T1000 (cell line): ENCODE measurements at places on chromosomes 2 and 18.

- DNase-seq: no peak
Observed at GRCh38 chr2:62662554-62662953, 43.0 kb upstream of the EHBP1 start.

DNA sequence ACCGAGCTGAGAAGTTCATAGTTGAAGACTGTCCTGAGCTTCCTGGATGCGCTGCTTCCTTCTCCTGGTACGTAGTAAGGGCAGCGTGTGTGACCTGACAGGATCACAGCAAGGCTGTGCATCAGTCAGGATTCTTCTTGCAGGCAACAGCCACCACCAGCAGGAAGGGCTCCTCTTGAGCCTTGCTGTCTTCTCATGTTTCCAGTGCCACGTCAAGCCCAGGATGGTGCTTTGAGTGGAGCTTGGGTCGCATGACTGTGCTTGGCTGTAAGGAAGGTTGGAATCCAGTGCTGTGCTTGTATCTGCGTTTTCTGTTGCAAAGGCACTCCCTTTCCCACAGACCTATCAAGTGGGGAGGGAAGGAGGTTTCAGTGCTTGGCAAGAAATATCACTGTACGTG lies 194.3 kb downstream of the LDLRAD4 start:
- no peak for DNase-seq

GRCh38 chr2:167875529-167875928 lies 371.9 kb downstream of the STK39 start:
- no peak for DNase-seq

- DNase-seq: no peak
Observed at GRCh38 chr2:108640731-108641130, 78.6 kb upstream of the RANBP2 start.

DNA sequence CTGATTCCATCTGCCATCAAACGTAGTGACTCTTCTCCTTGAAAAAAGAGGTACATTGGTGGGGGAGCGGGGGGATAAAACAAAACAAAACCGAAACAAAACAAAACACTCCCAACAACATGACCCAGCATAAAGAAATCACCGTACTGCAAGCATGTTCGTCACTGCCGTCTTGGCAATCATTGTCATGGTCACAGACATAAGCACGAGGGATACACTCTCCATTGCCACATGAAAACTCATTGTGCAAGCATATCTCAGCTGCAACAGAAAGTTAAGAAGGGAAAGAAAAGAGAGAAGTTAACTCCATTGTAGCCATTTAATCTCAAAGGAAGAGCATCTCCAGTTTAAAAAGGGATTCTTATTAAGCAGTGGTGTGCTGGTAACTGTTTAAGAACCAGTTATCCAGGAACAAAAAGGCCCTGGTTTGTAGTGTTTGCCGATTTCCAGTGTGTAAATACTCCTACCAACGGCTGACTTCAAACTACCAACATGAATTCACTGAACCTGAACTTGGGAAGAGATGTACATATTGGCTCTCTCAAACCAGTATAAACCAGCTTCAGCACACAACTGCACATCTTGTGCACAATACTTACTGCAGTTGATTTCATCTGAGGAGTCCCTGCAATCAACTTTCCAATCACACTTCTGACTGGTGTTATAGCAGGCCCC lies 68.2 kb downstream of the LRP2 start:
- no peak for DNase-seq

DNA sequence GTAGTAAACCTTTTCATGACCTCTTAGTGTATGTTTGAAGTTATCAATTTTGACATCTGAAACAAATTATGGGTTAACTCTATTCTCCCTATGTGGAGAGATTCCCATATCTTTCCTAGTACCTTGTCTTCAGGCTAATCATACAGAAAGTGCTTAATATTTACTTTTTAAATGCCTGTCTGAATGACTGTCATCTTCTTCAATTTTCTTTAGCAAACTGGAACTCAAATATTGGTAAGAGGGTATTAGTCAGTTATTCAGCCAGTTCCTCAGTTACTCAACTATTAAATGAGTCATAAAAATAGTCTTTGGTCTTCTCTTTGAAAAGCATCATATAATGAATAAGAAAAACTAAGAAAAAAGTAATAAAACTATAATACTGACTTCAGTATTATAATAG lies 1038.0 kb upstream of the PIK3C3 start:
- DNase-seq: no peak

DNA sequence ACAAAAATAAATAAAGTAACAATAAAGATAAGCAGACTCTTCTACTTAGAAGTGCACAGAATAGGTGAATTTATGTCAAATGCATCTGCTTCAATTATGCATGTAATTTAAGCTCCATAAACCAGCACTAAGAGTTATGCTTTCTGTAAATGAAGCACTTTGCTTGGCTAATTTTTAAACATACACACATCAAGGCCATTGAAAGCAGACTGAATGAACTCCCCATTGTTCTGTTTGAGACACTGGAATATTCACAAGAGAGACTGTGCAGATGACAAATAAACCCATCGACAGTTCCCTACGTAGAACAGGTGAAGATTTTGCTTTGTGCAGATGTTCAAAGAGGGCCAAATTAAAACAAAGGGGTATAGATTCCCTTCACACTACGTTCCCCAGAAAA lies 133.4 kb downstream of the PID1 start:
- no peak for DNase-seq

- DNase-seq: no peak
Observed at GRCh38 chr2:9508931-9509330, 34.6 kb downstream of the IAH1 start.

GRCh38 chr2:117359266-117359914 lies 455.1 kb upstream of the DDX18 start:
- DNase-seq: no peak

DNA sequence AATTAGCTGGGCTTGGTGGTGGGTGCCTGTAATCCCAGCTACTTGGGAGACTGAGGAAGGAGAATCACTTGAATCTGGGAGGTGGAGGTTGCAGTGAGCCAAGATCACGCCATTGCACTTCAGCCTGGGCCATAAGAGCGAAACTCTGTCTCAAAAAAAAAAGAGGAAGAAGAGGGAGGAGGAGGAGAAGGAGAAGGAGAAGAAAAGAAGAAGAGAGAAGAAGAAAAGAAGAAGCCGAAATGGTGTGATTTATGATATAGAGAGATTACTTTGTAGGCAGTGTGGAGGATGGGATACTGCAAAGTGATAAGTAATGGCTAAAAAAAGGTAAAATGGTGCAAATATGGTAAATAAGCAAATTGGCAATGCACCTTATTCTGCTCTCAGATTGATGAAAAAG lies 25.1 kb downstream of the THNSL2 start:
- no peak for DNase-seq

DNA sequence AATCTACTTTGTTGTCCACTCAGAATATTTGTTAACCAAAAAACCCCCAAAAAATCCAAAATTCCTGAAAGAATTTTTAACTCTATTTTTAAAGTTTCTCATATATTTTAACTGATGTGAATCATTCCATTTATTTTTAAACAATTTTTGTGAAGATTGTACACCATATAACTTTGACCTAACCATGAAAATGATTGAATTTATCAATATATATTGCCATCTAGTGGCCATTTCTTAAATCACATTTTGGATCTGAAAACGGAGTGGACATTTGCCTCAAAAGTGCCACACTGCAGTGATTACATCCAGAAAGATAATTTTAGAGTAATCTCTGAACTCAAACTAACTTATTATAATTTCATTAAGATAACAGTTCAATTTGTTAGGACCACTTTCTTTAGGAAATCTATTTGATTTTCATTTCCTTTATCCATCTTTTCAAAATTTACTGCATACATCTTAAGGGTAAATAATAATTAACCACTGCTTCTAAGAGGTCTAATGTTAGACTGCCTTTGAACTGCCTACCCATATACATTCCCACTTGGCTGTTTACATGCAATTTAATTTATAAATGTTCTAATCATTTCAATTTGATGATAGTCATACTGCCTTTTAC lies 71.1 kb downstream of the DSC3 start:
- no peak for DNase-seq

GRCh38 chr2:106054880-106055655 lies 139.0 kb downstream of the UXS1 start:
- DNase-seq: no peak

- DNase-seq: no peak
Observed at GRCh38 chr2:64548761-64549160, 24.6 kb downstream of the AFTPH start.

- no peak for DNase-seq
Observed at GRCh38 chr2:165874445-165875039, 79.0 kb downstream of the TTC21B start.

GRCh38 chr2:206518997-206519396 lies 75.7 kb downstream of the ADAM23 start:
- no peak for DNase-seq

GRCh38 chr2:235240574-235240973 lies 253.3 kb upstream of the AGAP1 start:
- no peak for DNase-seq

DNA sequence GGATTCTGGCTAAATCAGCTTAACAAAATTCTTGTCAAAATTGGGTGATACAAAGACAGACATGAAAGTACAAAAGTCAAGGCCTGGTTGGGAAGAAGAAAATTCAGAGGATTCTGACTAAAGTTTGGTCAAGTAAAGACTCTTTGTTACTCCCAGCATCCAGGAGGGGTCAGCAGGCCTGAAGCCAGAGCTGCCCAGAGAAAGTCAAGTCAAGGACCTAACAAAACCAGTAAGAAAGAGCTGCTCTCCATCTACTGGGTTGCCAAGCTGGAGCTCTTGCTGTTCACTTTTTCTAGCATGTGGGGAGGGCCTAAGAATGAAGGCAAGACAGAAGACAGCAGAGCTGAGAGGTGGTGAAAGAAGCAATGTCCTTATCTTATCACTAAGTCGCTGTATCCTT lies 143.3 kb downstream of the C1D start:
- no peak for DNase-seq

GRCh38 chr2:81648370-81648769 lies 1343.8 kb upstream of the LRRTM1 start:
- DNase-seq: no peak

DNA sequence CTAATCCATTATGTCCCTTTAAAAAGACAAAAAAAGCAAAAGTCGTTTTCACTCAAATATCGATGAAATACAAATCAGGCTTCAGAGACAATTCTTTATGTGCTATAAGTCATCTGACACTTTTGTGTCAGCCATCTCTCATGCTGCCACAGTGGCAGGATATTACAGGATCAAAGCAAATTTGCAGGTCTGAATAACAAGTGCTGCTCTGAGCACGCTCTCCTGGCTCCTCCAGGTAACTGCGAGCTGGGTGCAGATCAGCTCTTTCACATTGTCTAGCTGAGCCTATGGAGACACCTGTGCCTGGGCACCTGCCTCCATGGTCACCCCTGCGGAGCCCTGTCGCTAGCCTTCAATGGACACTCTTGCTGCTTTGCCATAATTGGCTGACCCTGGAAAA lies 250.2 kb upstream of the RAB12 start:
- no peak for DNase-seq

DNA sequence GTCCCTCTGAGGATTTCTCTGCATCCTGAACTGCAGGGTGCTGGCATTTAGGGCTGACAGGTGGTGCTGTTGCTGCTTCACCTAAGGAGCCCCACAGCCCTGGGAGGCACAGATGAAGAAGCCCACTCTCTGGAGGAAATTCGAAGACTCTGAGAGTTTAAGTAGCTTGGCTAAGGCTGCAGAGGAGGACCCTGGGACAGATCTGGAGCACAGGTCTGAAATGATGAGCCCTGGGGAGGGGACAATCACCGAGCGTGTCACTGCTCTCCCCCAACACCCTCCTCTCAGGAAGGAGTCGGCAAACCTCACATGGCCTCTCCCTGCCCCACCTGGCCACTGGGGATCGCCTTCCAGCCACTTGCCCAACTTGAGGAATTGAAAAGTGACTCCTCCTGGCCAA lies 18.6 kb downstream of the CYP27C1 start:
- DNase-seq: no peak

DNA sequence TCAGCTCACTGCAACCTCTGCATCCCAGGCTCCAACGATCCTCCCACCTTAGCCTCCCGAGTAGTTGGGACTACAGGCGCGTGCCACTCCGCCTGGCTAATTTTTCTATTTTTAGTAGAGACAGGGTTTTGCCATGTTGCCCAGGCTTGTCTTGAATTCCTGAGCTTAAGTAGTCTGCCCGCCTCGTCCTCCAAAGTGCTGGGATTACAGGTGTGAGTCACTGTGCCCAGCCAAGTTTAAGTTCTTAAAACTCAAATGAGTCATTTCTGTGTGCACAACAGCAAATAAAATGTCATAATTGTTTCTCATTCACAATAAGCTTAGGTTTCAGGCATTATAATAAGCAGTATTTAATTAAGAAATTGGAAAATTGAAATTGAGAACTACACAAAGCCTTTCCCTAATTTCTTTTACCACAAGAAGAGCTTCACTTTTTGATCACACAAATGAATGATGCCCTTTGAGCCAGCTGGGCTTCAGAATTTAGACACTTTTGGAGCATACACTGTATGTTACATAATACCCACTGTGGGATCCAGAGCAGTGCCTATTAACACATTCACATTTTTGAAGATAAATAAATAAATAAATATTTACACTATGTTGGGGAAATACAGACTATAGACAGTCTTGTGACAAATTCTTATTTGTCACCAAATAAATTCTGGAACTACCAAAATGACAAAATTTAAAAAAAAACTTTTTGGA lies 8.6 kb upstream of the ME2 start:
- DNase-seq: peak; percentile 39
